ENCODE measurements at places on chromosomes 4 and X. TPM values are rescaled to one million over a fixed set of nuclear protein-coding genes. Genes with fewer than 3 reads are reported as not detected.

Gene PNMA6F
- total RNA-seq, result not detected

Gene LANCL3
- total RNA-seq, result not detected

Gene DSPP
- not detected for total RNA-seq

Gene AR
- 2.9 TPM for total RNA-seq

Gene OPN1MW2
- total RNA-seq, result not detected

Gene EGF
- 1.3 TPM for total RNA-seq

Gene OTUD6A
- total RNA-seq, result not detected

Gene MAGEA9
- total RNA-seq, result not detected

Gene GRIA3
- total RNA-seq, result not detected

Gene COX7B2
- not detected for total RNA-seq

Gene ERVMER34-1
- 0.28 TPM for total RNA-seq

Gene TMPRSS11F
- not detected for total RNA-seq

Gene USP26
- total RNA-seq, result not detected

All from A549 treated with ZK216348 at 1 μM for 4 hours (cell line).